ENCODE measurements at places on chromosomes 1 and 21. TPM values are rescaled to one million over a fixed set of nuclear protein-coding genes. Genes with fewer than 3 reads are reported as not detected.
A peak's percentile ranks its signal among the peaks of the same experiment; 100 is the strongest.

SPATA1 gene
- polyA plus RNA-seq, result 2.1 TPM

CFAP141 gene
- not detected for polyA plus RNA-seq

TNNT2 gene
- polyA plus RNA-seq, result 59.5 TPM

FAM131C gene
- polyA plus RNA-seq, result 1.9 TPM

TNNI3K gene
- polyA plus RNA-seq, result 2.7 TPM

- no peak for DNase-seq
Observed at GRCh38 chr1:22971611-22972405, 858 bp downstream of the LACTBL1 start.

- no peak for DNase-seq
Observed at GRCh38 chr21:43339668-43340067, 87.3 kb downstream of the SIK1 start.

DNA sequence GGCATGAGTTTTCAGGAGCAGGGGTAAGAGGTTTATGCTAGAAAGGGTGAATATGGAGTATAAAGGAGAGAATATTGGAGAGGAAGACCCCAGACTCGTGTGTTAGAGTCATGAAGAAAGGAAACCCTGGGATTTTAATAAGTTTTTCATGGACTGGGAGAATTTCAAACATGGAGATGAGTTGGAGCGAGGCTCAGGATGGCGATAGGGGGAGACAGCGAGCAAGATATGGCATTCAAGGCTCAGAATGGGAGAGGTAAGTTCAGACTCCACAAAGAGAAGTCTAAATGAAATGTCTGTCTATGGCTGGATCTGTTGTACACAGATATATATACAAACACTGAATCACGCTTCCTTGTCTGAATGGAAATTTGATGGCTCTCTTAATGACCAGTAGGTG is 92.5 kb downstream of the LRRC40 start:
- no peak for DNase-seq

DNA sequence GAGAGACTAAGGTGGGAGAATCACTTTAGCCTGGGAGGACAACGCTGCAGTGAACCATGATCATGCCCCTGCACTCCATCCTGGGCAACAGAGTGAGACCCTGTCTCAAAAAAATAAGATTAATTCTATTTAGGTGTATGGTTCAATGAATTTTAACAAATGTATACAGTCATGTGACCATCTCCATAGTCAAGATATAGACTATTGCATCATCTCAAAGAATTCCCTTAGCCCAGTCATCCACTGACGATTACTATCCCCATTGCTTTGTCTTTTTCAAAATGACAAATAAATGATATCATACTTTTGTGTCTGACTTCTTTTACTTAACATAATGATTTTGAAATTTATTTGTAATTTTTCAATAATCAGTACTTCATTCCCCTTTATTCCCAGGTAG is 260.0 kb downstream of the LRRC7 start:
- no peak for DNase-seq

- no peak for DNase-seq
Observed at GRCh38 chr1:221190249-221190648, 311.0 kb downstream of the HLX start.

DNA sequence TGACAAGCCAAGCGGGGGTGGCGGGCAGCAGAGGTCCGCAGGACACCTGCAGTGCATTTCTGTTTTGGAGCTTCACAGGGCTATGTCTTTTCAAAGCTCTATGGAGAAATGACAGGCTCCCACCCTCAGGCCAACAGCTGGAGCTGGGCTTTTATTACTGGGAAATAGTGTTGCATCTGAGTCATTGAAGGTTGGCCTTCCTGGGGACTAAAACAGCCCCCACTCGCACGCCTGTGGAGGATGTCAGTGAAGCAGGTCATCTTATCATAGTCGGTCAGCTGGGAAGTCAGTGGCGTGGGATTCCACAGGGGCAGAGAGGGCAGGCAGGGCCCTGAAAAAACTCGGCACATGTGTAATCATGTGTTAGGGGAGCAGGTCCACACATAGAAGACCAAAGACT is 55.3 kb downstream of the NTPCR start:
- DNase-seq, result no peak

- peak; percentile 52 for DNase-seq
Observed at GRCh38 chr1:74731399-74732052, 1.3 kb downstream of the CRYZ start.

DNA sequence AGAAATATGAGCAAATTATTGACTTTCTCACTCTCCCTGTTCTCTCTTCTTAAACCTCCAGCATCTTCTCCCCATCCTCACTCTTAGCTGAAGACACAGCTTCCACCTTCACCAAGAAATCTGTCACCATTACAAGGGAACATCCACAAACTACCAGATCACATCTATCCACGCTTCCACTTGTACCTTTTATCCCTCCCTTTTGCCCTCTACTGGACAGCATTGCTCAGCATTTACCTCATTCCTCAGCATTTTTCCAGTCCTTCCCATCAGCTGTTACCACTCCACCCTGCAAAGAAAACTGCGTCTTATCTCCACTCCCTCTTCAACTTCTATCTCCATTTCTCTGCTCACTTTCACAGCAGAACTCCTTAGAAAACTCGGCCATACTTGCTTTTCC is 42.6 kb downstream of the KCNJ6 start:
- no peak for DNase-seq

GRCh38 chr1:226738995-226739695 is at the start of gene ITPKB:
ITPKB (minus strand) TSS chr1:226739282; CDS start chr1:226737458, 1,824 bp downstream.
- DNase-seq, result peak; percentile 79
